ENCODE measurements at places on chromosomes 1 and 21. TPM values are rescaled to one million over a fixed set of nuclear protein-coding genes. Genes with fewer than 3 reads are reported as not detected.

- no peak for DNase-seq
- no peaks in the 10 kb centered on the region for H3K4me1 ChIP-seq
- no peak overlapping the region for H3K27ac ChIP-seq
- H3K4me3 ChIP-seq = no peak overlapping the region
Observed at GRCh38 chr1:13735168-13735930, 35.4 kb downstream of the PRDM2 start.

DNA sequence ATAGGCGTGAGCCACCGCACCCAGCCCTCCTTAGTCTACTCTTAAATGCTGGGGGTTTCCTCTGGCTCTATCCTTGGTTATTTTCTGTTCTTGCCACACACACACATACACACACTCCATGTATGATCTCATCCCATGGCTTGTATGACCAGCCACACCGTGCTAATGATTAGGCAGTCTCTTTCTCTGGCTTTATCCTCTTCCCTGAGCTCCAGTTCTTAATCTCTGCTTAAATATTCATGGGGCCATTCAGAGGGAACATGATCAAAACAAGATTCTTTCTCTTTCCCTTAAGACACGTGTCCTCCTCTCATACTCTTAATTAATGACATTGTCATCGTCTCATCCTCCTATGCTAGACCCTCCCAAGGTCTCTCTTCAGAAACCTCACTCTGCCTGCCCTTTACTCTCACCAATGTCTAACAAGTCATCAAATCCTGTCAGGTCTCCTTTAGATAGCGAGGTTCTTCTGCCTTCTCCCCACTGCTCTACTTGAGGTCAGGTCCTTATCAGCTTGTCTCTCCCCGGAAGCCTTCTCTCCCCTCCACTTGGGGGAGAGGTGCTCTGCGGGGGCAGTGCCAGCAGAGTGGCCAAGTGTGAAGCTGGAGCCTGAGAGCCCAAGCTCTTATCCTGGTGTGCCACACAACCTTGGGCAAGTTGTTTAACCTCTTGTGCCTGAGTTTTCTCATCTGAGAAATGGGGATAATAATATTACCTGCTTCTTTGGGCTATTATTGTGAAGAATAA is 83.0 kb upstream of the GNG12 start:
- no peaks in the 10 kb centered on the region for H3K36me3 ChIP-seq
- no peaks in the 10 kb centered on the region for H3K27me3 ChIP-seq
- DNase-seq = no peak
- no peak overlapping the region for H3K4me3 ChIP-seq

DNA sequence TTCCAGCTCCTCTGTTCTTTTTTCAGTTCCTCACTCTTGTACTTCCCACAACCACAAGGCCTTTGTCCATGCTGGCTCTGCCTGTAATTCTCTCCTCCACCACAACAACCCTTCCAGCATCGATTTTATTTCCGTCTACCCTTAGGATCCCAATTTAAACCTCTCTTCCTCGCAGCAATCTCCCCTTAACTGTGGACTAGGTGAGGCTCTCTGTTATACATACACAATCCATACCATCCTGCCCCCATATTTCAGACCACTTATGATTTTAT is 90.4 kb upstream of the ZC3H11B start:
- H3K4me1 ChIP-seq = no peaks in the 10 kb centered on the region
- H3K27ac ChIP-seq = no peak overlapping the region
- H3K4me3 ChIP-seq = no peak overlapping the region
- no peaks in the 10 kb centered on the region for H3K36me3 ChIP-seq
- DNase-seq = no peak

DNA sequence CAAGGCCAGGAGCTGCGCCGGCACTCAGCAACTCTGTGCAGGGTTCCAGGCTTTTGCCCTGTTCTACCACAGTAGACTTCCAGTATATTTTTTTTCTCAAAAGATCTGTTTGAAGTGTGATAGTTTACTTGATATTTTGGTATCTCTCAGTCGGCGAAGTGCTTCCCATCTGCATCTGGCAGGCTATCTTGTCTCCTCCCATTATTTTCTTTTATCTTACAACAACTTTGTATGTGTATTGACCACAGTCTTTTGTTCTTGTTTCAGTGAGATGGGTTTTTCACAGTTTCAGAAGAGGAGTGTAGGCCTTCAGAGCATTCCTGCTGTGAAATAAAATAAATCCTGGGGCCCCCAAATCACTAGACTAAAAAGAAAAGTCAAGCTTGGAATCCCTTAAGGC is 292.9 kb downstream of the PTGER3 start:
- DNase-seq = no peak
- H3K36me3 ChIP-seq = no peaks in the 10 kb centered on the region
- H3K4me3 ChIP-seq = no peak overlapping the region
- no peaks in the 10 kb centered on the region for H3K27me3 ChIP-seq

DNA sequence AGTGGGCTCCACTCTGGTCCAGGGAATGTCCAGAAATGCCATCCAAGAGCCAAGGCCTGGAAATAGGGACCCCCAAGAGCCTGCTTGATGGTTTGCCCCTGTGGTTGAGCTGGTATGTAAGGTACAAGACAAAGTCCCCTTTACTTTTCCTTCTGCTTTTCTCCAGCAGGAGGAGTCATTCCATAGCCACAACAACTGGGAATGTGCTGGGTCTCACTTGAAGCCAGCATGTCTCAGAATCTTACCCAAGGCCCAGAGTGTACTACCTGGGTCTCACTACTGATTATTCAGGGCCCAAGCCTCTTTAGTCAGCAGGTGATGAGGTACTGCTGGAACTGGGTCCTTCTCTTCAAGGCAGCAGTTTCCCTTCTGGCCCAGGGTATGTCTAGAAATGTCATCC is 62.1 kb upstream of the CD55 start:
- DNase-seq = no peak
- H3K36me3 ChIP-seq = no peaks in the 10 kb centered on the region
- no peaks in the 10 kb centered on the region for H3K4me1 ChIP-seq
- H3K4me3 ChIP-seq = no peak overlapping the region
- H3K27ac ChIP-seq = no peak overlapping the region
- no peaks in the 10 kb centered on the region for H3K27me3 ChIP-seq

DNA sequence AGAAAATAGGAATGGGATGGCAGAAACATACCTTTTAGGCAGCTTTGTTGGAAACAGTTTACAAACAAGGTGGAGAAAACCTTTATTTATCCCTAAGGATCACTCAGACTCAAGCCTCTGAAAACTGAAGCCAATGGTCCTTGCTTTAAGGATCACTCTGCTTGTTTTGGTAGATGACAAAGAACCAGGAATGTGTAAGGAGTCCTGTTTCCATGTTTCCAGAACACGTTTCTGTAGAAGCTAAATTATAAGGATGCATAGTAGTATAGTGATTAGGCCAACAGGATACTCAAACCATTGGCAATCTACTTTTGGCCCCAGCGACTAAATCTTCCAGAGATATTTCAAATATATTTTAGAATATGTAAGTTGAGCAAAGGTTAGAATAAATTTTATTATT is 149.1 kb upstream of the HP1BP3 start:
- H3K27ac ChIP-seq = no peak overlapping the region
- no peaks in the 10 kb centered on the region for H3K36me3 ChIP-seq
- DNase-seq = no peak
- no peaks in the 10 kb centered on the region for H3K4me1 ChIP-seq
- no peaks in the 10 kb centered on the region for H3K27me3 ChIP-seq

- no peaks in the 10 kb centered on the region for H3K27me3 ChIP-seq
- H3K4me1 ChIP-seq = no peaks in the 10 kb centered on the region
- no peaks in the 10 kb centered on the region for H3K36me3 ChIP-seq
- DNase-seq = no peak
- H3K27ac ChIP-seq = no peak overlapping the region
Observed at GRCh38 chr1:226772446-226773139, 33.5 kb upstream of the ITPKB start.

DNA sequence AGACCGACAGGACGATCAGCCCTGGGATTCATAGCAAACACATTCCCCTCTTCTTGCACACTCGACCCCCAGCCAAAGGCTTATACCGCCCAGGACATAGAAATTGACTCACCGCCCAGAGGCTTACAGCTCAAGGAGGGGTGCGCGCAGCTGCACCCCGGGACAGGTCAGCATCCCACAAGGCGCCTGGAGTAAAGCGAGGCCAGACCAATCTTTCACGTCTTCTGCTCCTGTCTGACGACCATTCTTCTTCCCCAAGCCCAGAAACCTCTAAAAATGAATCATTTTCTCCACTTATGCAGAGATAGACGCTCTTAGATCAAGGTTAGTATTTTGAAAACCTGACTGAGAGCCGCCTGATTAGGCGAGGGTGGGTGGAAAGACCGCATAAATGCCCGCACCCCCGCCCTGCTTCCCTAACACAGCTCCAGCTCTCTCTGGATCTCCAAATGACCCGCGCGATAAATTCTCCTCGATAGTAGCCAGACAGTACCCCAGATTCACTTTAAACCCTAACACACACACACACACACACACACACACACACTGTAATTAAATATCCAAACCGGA is 1.9 kb upstream of the LHX8 start:
- H3K27me3 ChIP-seq = peaks cover 100% of the 10 kb centered on the region
- H3K27ac ChIP-seq = no peak overlapping the region
- H3K4me1 ChIP-seq = peaks cover 3% of the 10 kb centered on the region
- no peak overlapping the region for H3K4me3 ChIP-seq

DNA sequence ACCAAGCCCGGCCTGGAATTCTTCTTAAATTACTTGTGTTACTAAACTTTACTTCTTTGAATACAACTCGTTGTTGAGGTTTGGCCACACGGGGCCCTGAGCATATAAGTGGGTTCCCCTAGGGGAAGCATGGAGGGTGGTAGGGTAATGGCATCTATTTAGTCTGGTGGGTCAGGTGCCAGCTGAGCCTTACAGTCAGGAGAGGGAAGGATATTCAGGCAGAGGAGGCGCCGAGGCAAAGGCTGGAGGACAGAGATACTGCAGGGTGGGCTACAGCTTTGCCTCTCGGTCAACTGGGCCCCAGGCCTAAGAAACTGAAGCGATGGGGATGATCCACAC is 424 bp upstream of the NECAP2 start:
- H3K27me3 ChIP-seq = no peaks in the 10 kb centered on the region
- H3K36me3 ChIP-seq = no peaks in the 10 kb centered on the region
- H3K4me3 ChIP-seq = peak overlapping the region; percentile 100
- peaks cover 33% of the 10 kb centered on the region for H3K4me1 ChIP-seq
- DNase-seq = no peak

- peak; percentile 73 for DNase-seq
- peak overlapping the region; percentile 68 for H3K27ac ChIP-seq
- no peaks in the 10 kb centered on the region for H3K27me3 ChIP-seq
- H3K4me3 ChIP-seq = peak overlapping the region; percentile 10
- peaks cover 39% of the 10 kb centered on the region for H3K4me1 ChIP-seq
Observed at GRCh38 chr1:108830119-108831008, 26.5 kb downstream of the AKNAD1 start.

DNA sequence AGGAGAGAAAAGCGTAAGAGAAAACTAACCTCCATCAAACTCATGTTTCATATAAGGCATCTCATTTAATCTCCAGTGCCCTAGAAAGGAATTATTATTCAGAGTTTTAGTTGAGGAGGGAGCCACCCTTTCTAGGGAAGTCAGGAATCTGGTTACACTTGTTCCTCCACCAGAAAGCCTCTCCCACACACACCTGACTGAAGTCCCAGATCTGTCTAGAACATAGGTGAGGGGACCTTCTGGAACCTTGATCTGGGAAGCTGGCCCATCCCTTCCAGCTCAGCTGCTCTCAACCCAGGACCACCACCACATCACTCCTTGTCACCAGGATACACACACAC is 1.9 kb upstream of the DENND2D start:
- peaks cover 21% of the 10 kb centered on the region for H3K4me1 ChIP-seq
- H3K27ac ChIP-seq = no peak overlapping the region
- no peak overlapping the region for H3K4me3 ChIP-seq
- H3K36me3 ChIP-seq = no peaks in the 10 kb centered on the region

- H3K27me3 ChIP-seq = no peaks in the 10 kb centered on the region
- DNase-seq = no peak
- H3K4me3 ChIP-seq = no peak overlapping the region
- no peaks in the 10 kb centered on the region for H3K4me1 ChIP-seq
Observed at GRCh38 chr1:91217911-91218310, 186.7 kb downstream of the HFM1 start.

- H3K4me3 ChIP-seq = no peak overlapping the region
- H3K4me1 ChIP-seq = peaks cover 10% of the 10 kb centered on the region
- H3K36me3 ChIP-seq = no peaks in the 10 kb centered on the region
- no peak overlapping the region for H3K27ac ChIP-seq
Observed at GRCh38 chr1:21775985-21776562, 6.9 kb downstream of the USP48 start.

Gene CAPN2
- polyA plus RNA-seq = 62.4 TPM

Gene OR2G6
- polyA plus RNA-seq = not detected

Gene ZSWIM5
- polyA plus RNA-seq = 0.22 TPM

Gene KCNJ9
- 0.01 TPM for polyA plus RNA-seq

Gene GNG4
- not detected for polyA plus RNA-seq

Gene HSD3B1
- polyA plus RNA-seq = not detected

Measured in heart right ventricle (tissue), 16 donors.